Daoy (cell line): ENCODE measurements at places on chromosomes 13 and 19. TPM values are rescaled to one million over a fixed set of nuclear protein-coding genes. Genes with fewer than 3 reads are reported as not detected.

CNN1 gene
- 7.2 and 9.3 TPM in 2 replicates for total RNA-seq

DNA sequence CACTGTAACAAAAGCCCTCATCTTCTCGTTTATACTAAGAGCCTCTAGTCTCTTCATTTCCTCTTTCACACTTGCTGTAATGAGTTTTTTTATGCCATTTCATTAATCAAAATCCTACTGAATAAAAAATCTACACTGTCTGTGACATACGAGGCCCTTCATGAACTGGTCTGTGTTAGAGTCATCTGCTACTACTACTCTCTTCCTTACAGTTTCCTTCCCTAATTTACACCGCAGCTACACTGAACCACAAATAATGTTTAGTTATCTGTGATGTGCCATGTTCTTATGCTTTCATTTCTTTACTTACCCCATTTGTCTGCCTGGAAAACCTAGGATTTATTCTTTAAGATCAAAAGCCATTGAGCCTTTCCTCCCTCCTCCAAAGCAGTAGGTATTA is 16.0 kb downstream of the UFM1 start:
- no peak for DNase-seq

DNA sequence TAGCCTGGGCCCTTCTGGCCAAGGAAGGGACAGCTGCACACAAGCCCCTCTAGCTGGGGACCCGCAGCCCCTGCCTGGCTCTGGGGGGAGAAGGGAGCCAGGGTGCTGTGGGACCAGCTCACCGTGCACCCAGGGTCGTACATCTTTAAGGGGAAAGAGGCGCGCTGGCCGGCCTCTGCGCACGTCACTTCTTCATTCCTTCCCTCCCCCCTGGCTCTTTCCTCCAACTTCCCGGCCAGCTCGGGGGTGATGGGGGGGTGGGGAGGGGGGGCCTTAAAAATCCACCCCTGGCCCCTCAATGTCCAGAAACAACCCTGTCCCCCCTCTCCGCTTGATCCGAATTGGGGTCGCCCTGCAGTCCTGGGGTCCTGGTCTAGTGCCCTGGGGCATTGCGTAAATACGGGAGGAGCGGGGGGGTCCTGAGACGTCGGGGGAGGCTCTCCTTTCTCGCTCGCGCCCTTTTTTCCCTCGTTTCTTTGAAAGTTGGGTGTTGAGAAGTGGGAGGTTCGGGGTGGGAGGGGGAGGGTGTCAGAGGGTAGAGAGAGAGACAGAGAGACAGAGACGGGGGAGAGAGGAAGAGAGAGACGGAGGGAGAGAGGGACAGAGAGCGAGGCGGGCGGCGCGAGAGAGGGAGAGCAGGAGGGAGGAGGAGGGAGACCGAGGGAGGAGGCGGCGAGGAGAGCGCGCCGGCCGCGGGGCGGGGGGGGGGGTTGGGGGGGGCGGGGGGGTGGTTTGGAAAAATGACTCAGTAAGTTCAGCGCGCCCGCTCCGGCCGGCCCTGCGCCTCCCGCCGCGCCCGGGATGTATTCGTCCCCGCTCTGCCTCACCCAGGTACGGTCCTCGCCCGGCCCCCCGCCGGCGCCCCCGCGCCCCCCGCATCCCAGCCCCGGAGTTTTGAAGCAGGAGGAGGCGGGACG is at the start of gene NFIC:
NFIC (plus strand) TSS at position 748 of the 917 bp plus-strand sequence; CDS start at position 802, 54 bp downstream.
- DNase-seq, result peak; percentile 90

DNA sequence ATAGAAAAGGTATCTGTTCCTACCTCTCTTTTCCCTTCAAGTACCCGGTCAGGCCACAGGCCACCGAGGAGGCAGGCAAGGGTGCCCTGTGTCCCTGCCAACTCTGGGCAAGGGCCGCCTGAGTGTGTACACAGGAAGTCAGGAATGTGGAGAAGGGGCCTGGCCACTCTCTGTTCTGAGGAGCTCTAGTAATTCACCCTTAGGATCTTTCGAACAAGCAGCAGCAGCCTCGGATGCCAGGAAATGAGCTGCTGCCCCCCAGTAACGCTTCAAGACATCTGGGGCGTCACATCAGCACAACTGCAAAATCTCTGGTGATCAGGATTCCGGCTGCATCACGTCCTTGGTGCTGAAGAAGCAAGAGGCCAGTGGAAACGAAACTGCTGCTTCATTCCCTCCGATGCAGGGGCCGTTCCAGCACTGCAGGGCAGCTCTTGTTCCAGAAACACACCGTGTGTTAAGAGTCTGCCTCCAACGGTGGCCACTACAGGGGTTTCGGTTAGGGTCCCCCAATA is 2.0 kb downstream of the RAB20 start:
- DNase-seq, result peak; percentile 36

DNA sequence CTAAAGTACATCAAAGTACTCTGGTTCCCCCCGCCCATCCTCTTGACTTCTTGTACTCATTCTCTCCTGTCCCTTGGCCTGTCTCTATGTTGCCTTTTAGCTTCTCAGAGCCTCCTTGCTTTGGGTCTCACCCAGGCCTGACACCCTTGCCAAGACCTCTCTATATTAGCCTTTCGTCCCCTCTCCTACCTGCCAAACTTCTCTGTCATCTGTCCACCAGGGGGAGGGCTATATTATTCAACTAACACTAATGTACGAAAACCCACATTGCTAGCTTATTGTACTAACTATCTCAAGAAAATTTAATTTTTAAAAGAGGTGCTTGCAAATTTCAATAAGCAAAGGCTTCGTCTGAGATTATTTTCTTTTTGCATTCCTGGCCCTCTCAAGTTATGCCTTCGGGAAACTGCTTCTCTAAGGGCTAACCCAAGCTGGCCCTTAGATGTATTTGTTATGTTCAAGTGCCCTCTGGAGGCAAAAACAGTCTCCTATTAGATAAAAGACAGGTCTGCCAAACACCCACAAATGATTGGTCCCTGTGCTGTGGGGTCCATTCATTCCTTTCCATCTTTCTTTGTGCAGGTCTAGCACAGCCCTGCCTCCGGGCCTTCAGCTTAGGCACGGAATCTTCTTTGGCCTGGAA is 6.3 kb upstream of the MRPS31 start:
- DNase-seq, result peak; percentile 30

DNA sequence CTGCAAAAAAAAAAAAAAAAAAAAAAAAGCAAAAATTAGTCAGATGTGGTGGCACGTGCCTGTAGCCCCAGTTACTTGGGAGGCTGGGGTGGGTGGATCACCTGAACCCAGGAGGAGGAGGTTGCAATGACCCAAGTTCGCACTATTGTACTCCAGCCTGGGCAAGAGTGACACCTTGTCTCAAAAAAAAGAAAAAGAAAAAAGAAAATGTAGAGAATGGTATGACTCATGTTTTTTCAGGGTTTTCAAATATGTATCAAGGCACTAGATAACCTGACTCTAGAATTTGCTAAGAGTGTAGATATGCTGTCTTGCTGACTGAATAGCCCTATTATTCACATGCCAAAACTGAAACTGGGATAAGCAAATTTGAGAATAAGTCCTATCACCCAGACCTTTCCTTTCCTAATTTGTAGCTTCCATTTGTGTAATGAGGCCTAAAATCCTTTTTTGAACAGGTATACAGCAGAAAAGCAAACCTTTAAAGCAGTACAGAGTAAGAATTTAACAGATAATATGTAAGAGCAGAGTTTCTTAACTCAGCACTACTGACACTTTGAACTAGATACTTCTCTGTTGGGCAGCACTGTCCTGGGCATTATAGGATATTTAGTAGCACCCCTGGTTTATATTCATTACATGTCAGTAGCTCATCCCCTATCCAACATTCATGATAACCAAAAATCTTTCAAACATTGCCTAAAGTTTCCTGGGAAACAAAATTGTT is 108.6 kb downstream of the ELF1 start:
- no peak for DNase-seq

DNA sequence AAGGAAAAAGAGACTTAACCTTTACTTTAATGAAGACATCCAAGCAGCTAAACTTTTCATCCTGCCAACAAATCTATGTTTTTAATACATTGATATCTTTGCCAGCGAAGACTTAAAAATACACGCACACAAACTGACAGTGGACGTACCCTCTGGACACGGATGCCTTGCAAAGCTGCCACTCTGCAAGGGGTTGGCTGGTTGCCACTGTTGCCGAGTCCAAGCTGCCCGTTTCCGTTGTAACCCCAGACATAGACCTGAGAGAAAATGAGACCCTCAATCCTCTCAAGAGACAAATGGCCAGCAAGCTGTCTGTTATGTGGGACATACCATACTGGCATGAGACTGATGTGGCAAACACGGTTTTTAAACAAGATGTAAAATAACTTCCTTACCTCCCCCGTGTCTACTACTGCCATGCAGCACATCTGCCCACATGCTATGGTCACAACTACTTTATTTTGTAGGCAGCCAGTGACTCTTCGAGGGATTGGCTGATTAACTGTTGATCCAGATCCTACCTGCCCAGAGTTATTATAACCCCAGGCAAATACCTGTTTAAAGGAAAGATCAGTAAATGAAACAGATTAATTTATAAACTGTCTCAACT is 21.2 kb downstream of the RCBTB2 start:
- no peak for DNase-seq

DNA sequence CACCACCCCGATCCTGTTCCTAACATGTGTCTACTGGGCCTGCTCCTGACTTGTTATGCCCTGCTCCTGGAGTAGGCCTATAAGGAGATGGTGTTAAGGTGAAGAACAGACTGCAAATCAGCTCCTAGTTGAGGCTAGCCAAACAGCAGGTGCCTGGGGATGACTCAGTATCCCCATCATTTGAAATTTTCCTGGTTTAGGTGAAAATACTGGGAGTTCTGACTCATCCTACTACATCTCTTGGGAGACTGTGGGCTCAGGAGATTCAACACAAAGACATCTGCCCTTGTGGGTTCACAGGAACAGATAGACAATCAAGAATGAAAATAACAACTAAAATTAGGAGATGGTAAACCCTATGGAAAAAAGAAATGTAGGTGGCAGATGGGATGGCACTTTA is 41.2 kb downstream of the BRD4 start:
- no peak for DNase-seq

VSIG10L gene
- total RNA-seq, result 0.74 and 1.1 TPM in 2 replicates

C19orf33 gene
- 2.7 TPM in 1 of 2 replicates, not detected in the other for total RNA-seq

DNA sequence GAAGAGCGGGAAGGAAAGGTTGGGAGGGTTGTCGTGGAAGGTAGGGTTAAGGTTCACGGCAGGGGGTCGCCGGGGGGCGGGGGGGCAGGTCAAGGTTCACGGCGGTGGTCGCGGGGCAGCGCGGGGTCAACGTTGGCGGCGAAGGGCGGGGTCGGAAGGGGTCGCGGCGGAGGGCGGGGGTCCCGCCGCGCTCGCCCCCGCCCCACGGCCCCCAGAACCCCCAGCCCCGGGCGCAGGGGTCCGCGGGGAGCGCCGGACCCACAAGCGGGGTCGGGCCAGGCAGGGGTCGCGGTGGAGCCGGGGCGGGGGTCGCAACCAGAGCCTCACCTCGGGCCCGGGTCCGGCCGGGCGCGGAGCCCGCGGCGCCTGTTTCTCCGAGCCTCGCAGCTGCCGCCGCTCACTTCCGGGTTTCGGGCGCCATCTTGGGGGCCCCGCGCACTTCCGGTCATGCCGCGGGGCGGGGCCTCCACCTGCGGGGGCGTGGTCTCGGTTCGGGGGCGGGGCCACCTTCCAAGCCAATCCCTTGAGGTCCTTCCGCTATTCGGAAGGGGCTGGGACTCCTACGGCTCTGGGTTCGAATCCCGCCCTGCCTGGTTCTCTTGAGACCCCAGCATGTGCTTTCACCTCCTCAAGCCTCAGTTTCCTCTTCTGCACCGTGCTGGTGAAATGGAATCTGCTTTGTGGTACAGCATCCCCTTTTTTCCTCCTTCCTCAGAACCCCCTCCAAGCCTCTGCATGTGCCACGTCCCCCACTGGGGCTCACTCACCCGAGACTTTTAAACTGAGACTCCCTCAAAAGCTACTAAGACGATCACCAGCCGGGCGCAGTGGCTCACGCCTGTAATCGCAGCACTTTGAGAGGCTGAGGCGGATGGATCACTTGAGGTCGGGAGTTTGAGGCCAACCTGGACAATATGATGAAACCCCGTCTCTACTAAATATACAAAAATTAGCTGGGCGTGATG is at the start of gene SBNO2:
SBNO2 (minus strand) TSS at position 424 of the 965 bp plus-strand sequence. CDS start 19,992 bp downstream, outside the sequence.
- peak; percentile 92 for DNase-seq

DNA sequence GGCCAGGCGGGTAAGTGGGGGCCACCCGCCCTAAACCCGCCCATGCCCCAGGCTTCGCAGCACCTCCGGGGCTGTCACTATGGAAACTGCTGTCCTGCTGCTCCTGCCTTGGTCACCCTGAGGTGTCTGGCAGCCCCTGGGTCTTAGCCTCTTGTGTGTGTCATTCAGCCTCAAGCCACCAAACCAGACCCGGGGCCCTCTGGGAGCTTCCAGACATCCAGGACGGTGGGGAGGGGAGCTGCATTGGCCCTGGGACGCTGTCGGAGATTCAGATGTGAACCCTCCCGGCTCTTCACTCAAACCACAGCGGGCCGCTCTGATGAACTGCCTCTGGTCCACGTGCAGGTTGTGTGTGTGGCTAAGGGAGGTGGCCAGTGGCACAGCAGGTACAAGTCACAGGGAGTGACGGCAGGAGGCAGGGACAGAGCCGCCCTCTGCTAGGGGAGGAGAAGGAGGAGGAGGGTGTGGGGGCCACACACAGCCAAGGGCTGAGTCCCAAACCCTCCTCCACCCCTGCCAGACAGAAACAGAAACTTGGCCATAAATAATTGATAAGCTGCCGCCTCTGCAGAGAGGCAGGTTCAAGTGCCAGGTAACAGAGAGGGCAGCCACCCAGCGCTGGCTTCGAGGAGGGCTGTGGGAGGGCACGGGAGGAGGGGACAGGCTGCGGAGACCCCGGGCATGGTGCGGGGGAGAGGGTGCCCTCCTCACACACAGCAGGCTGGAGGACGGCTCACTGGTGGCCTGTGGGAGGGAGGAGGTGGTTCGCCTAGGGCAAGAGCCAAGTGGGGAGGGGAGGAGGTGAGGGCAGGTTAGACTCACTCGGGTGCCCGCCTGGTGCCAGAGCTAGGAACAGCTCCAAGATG is 8.0 kb downstream of the NANOS3 start:
- no peak for DNase-seq

DNA sequence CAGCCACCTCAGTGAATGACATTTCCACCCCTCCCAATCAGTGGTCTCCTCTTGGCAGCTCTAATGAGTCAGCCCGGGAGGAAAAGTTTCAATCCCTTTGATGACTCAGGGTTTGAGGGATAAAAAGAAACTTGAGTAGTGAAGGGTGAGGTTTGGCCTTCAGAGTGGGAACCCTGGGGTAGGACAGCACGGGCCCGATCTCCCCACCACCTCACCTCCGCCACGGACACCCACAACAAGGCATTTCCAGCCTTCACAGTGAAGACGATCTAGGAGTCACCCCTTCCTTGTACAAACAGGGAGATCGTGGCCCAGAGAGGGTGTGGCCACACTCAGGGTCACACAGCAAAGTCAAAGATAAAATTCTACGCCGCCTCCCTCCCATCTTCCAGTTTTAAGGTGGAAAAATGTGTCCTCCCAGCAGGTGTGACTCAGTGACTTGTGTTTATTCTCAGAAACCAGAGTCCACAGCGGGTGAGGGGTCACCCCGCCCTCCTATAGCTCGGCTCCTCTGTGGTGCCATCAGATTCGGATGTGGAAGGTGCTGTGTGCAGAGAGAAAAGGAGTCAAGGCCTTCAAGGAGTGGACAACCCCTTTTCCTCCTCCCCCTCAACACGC is 12.3 kb downstream of the CIB3 start:
- DNase-seq, result peak; percentile 91

GRCh38 chr19:4087787-4088679 is 21.3 kb upstream of the ZBTB7A start:
- no peak for DNase-seq
